ENCODE measurements at places on chromosomes 7 and 10. TPM values are rescaled to one million over a fixed set of nuclear protein-coding genes. Genes with fewer than 3 reads are reported as not detected.

DNA sequence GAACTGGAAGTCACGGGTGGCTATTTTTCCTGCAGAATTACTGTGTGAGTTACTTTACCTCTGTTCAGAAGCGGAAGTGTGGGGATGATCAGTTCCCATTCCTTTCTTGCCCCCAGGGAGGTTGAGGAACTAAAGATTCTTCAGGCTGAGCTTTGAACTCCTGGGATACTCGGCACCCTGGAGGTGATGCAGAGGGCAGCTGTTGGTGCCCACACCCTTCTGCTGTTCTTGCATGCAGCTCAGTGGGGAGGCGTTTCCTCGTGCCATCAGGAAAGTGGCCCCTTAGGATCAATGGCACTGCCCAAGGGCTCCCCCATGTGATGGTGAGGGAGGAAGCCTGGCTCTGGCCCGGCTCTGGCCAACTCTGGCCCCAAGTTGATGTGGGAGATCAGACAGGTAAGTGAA, 44.7 kb upstream of the MXI1 start:
- DNase-seq: no peak

DNA sequence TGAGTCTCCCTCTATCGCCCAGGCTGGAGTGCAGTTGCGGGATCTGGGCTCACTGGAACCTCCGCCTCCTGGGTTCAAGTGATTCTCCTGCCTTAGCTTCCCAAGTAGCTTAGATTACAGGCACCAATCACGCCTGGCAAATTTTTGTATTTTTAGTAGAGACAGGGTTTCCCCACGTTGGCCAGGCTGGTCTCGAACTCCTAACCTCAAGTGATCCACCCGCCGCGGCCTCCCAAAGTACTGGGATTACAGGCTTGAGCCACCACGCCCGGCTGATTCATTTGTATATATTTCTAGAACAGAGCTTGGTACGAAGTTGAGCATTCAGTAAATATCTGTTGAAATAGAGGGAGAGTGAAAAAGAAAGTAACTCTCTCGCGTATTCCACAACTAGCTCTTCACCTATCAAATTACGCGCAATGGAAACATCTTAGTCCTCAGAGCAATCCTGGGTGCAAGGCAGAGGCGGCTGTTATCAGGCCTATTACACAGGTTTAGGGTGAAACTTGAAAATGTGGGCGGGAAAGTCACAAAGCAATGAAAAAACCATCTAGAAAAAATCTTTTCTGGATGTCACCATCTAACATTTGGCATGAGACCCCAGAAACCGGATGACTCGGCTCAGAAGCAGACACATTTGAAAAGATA, 707 bp upstream of the GHITM start:
- DNase-seq: peak; percentile 36

DNA sequence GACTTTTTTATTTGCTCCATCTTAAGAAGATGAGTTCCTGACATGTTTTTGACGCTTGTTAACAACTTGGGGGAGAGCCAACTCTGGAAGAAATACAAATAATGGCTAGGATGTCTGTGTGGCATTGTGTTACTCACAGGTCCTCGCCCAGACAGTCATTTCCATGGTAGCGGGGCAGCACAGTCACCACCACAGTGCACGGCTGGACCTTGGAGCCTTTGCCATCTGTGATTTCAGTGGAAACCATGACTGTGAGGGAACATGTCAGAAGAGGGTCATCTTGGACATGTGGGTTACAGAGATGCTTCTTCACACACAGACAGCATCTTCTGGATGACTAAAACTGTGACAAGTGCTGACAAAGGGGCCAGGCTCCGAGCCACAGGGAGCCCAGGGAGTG, 74.5 kb downstream of the PKD1L1 start:
- DNase-seq: peak; percentile 10

DNA sequence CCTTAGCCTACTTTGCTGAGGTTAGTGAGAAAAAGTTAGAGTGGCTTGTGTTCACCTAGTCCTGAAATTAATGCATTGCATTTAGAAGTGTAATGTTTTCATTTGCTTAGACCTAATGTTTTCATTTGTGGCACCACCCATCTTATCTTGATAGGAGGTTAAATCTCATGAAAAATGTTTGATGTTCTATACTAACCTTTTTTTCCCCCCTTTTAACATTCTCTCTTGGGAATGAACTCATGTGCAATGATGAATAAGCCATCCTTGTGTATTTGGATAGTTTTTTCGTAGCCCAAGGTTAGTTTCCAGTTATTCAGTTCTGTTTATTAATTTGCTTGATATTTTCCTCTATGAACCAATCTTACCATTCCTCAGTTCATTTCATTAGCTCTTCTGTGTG, 2.8 kb downstream of the FHIP2A start:
- no peak for DNase-seq

DNA sequence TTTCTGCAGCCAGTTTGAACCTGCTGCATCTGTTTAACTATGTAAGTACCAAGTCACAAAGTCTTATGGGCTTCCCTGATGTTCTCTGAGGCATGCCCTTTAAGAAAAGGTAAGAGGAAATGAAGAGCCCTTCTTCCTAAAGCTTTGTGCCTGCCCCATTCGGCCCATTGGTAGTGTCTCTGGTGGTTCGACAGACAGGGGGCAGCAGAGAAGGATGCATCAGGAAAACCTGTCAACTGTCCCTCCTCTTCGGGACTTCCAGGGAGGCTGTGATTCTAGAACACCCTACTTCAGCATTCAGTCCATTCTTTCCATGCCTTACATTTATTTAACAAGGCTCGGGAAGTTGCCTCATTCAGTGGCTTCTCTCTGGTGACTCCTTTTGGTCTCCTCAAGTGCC, 1.9 kb upstream of the SFRP4 start:
- DNase-seq: no peak

- no peak for DNase-seq
These were observed 131.3 kb upstream of the FAM20C start for GRCh38 chr7:61111-61510.

DNA sequence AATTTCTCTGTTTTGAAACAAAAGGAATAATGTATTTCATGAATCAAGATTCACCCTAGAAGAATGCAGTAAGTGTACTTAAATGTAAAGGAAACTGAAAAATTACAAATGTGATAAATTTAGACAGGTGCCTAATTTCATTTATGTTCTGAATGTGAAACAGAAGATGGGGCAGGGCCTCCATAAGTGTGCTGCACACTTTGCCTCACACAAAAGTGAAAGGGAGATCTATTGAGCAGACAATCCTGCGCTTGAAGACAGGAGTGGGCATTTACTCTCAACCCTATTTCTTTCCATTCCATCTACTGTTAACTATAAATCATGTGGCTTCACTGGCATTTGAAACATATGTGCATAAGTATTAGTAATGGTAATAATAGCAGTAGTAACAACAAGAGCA, 36.2 kb downstream of the GNG11 start:
- no peak for DNase-seq

- no peak for DNase-seq
These were observed 64.1 kb upstream of the MSRB2 start for GRCh38 chr10:23031318-23031717.

GRCh38 chr10:12594448-12594944, 245.1 kb downstream of the CAMK1D start:
- DNase-seq: no peak

- DNase-seq: no peak
These were observed 421.1 kb upstream of the LRGUK start for GRCh38 chr7:133706016-133706415.

DNA sequence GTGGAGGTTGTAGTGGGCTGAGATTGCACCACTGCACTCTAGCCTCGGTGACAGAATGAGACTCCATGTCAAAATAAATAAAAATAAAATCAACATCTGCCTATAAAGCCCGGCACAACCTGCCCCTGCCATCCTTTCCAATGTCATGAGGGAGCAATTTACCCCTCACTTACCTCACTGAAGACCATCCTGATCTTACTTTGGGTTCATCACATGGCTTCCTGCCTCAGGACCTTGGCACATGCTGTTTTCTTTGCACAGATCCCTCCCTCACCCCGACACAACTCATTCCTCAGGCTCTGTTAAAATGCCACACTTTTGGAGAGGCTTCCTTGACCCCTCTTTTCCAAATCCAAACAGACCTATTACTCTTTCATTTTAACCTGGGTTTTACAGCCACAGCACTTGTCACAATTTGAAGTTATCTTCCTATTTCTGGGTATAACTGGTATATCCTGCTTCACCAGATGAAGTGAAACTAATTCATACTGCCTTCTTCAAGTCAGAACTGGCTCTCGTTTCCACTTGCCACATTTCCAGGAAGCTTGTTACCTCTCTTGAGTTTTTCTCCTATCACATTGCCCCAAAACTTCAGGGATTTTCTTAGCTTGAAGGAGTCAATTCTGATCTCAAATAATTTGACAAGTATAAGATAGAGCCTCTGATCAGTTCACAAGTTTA, 69.3 kb upstream of the PARD3 start:
- no peak for DNase-seq

DNA sequence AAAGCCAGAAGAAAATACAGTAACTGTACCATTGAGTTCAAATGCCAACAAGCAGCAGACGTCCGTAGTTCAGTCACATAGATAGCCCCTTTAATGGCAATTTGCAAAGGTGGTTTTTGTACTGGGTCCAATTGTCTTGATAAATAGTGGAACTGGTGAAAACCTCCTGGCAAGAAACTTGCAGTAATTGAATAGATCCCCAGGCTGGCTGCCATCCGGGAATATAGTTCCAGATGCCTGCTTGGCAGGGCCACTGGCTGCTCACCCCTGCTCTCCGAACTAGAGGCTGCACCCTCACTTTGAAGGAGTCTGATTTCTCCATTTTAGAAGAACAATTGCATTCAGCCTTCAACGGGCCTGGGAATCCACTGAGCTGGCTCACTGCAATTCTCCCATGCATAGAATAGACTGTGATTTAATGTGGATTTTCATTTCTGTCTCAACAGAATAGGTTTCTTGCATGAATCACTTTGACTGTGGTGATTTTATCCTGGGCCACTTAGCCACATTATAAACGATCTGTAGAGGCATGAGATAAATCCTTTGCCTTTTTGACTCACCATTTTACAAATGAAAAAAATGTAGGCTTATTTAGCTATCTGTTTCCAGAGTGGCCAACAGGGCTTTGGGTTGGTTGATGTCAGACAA, 35.9 kb upstream of the ELMO1 start:
- no peak for DNase-seq

GRCh38 chr7:99829524-99830160, 1.8 kb downstream of the CYP3A43 start:
- DNase-seq: no peak

- DNase-seq: no peak
These were observed 49.9 kb upstream of the PPP1R3A start for GRCh38 chr7:113968713-113969112.

DNA sequence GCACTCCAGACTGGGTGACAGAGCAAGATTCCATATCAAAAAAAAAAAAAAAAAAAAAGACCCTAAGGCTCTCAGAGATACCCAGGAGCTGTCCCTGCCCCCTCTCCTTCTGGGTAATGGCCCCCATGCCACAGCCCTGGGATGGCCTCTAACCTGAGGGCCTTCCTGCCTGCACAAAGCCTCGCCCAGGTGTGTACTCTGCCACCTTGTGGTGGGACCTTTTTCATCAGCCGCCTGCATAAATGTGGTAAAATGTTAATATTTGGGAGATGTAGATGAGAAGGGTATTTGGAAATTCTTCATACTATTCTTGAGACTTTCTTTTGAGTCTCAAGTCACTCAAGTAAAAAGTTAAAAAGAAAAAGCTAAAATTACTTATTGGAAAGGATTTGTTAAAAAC, 46.3 kb upstream of the RNF216 start:
- DNase-seq: peak; percentile 14

- DNase-seq: peak; percentile 48
These were observed 9.7 kb downstream of the IFIT3 start for GRCh38 chr10:89337484-89337883.

DNA sequence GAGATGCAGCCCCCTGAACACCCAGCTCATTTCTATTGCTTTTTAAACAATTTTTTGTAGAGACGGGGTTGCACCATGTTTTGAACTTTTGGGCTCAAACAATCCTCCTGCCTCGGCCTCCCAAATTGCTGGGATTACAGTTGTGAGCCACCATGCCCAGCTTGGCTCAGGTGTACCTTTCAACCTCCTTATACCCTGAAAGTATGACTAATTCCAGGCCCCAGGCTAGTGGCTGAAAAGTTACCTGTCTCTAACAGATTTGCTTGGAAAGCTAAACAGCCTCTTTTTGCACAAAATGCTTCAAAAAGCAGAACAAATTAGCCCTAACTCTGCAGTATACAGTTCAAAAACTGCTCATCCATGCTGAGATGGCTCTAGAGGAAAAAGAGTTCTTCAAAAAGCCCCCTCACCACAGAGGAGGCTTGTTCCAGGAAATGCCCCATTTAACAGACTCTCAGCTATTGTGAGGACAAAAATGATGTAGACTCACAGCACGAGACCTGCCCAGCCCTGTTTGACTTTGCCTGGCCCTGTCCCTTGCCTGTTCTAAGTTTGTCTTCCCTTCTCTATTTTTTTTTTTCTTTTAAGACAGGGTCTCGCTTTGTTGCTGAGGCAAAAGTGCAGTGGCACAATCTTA, 13.4 kb upstream of the AP1S1 start:
- DNase-seq: no peak

Gene AKR1C8
- total RNA-seq: not detected

Gene CRPPA
- 0.42 TPM for total RNA-seq

Gene ERVW-1
- total RNA-seq: not detected

Data from MG63 (cell line).